ENCODE measurements at places on chromosomes 2 and 18.

DNA sequence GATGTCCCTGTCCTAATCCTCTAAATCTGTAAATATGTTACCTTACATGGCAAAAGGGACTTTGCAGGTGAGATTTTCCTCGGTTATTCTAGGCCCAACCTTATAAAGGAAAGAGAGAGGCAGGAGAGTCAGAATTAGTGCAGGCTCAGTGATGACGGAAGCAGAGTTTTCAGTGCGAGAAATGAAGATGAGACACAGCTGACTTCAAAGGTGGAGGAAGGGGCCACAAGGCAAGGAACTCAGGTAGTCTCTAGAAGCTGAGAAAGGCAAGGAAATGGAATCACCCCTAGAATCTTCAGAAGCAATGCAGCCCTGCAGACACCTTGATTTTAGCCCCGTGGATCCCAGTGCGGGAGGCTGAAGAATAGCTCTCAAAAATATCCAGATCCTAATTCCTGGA lies 7.2 kb upstream of the LCLAT1 start:
- no peak for DNase-seq

DNA sequence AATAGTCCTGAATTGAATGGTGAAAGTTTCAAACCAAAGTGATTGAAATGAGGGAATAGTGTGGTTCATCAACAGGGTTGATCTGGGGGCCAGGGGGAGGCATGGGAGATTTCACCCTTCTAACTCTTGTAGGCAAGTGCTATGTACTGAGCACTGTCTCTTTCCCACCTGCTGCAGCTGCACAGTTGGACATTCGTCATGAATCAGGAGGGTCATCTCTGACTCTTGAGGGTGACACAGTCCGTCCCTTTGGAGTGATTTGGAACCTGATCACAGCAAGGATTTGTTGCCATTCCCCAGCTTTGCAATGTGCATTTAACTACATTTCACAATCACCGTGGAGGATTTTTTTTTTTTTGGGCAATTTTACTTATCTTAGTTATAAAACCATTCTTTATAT lies 224.6 kb downstream of the PHLPP1 start:
- no peak for DNase-seq

DNA sequence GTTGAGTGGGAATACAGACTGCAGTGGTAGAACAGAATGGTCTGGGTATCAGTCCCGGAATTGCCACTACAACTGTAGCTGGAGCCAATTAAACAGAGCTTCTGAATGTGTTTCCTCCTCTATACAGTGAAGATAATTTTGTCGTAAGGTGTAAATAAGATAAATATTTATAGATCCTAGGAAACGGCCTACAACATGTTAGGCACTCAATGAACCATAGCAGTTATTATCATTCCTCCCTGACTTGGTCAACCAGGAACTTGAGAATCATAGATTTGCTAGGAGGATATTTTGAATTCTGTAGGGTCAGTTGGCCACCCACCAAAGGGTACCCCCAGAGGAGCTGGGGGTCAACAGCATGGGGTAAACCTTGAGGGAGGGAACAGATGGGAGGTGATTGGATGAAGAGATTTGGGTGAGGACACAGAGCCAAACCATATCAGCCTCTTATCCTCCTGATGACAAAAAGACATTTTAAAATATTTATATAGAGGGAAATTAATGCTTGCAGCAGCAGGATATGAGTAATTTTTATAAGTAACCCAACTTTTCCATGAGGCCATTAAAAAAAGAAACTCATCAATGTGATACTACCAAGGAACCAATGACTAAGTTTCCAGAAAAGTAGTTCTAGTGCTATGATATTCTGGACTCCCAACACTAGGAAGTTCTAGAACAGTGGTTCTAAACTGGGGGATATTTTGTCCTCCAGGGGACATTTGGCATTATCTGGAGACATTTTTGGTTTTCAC lies 4.0 kb downstream of the DHRS9 start:
- DNase-seq: no peak

GRCh38 chr2:15808204-15808910 lies 132.0 kb upstream of the MYCN start:
- no peak for DNase-seq

DNA sequence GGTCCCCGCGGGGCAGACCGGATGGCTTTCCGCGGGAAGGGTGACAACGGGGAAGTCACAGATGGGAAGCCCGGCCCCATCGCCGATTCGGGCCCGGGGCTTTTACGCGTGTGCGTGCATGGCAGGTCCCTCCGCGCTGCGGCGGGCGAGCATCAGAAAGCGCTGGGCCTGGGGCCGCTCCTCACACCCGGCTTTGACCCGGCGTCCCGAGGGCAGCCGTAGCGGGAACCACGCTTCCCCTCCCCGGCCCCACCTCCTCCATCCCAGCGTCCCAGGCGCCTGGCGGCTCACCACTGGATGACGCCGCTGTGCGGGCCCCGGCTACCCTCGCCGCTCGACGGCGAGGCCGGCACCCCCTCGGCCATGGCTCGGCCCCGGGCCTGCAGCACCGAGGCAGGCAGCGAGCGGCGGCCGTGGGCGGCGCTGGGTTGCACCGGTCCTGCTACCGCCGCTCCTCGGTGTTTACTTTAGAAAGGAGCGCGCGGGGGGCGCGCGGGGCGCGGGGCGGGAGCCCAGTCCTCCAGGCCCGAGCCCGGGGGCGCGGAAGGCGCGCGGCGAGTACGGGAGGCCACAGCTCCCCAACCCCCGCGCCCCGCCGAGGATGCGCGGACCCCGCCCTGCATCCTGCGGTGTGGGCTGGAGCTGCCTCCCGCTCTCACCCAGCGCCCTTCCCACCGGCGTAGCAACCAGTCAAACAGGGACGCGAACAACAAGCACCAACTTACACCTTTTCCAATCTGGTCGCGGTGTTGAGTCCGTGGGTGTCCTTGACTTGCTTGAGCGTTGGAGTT lies 806 bp downstream of the RFX8 start:
- DNase-seq: peak; percentile 5

GRCh38 chr2:197705912-197706838 lies 1.0 kb downstream of the MARS2 start:
- peak; percentile 35 for DNase-seq

DNA sequence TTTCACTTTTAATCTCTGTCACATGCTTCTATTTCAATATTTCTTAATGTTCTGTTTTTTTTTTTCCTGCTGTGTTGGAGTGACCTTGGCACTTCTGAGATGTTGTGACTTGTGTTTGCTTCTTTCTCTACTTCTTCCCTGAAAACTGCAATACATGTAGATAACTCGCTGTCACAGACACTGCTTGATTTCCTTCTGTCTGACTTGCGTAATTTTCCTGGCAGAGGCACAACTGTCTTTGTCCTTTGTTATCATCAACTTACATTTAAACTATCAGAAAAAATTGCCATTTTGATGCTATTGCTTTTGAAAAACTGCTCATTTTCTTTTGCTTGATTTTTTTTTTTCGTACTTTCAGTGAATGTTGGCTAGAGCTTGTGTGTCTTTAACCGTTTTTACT lies 69.0 kb downstream of the BABAM2 start:
- DNase-seq: no peak

GRCh38 chr2:147703171-147703570 lies 141.7 kb upstream of the ACVR2A start:
- DNase-seq: no peak

DNA sequence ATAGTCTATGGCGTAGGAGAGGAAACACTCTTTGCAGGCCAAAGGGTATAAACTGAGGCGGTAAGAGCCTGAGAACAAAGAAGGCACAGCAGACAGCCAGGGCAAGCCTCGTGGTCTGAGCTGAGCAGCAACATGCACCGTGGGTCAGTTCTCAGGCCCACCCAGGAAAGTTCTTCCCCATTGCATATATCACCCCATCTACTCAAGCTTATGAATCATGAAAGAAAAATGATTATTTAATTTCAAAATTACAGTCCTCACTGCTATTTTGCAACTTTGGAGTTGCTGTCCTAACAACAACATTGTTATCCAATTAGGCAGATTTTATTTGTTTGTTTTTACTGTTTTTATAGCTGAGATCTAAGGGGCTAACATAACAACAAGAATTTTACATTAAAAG lies 54.7 kb upstream of the RIOK3 start:
- no peak for DNase-seq

GRCh38 chr2:233412405-233412804 lies 58.1 kb downstream of the DGKD start:
- no peak for DNase-seq

- DNase-seq: no peak
Measured at GRCh38 chr2:132623096-132623839, 46.7 kb downstream of the LYPD1 start.

GRCh38 chr2:162057426-162057825 lies 16.6 kb downstream of the DPP4 start:
- no peak for DNase-seq

GRCh38 chr2:126187668-126188067 lies 468.3 kb upstream of the GYPC start:
- no peak for DNase-seq

DNA sequence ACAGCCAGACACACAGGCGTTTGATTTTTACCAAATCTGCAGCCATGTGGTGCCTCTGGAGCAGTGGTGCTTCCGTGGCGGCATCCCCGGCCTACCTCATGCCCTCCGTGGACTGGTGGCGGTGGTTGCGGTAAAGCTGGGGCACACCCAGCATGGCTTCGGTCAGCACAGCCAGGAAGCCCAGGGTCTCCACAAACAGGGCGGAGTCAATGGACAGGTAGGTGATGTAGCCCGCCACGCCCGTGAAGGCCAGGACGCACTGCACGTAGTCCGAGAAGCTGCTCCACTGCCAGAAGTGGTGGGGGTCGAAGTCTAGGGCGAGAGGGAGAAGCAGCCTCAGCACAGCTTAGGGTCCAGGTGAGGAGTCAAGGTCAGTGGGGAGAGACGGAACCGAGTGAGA lies 32.4 kb downstream of the SLC66A2 start:
- DNase-seq: no peak

DNA sequence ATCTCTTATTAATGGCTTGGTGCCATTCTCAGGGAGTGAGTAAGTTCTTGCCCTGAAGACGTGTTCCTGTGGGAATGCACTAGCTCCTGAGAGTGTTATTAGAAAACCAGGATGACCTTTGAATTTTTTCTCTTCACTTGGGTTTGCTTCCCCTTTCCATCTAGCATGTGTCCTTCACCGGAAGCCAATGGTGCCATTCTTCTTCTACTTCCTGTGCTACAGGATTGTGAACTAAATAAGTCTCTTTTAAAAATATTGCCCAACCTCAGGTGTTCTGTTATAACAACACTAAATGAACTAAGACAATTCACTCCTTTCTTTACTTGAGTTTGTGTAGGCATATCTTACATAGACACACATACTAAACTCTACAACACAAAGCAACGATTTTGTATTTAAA lies 447.0 kb downstream of the SOX11 start:
- DNase-seq: no peak

DNA sequence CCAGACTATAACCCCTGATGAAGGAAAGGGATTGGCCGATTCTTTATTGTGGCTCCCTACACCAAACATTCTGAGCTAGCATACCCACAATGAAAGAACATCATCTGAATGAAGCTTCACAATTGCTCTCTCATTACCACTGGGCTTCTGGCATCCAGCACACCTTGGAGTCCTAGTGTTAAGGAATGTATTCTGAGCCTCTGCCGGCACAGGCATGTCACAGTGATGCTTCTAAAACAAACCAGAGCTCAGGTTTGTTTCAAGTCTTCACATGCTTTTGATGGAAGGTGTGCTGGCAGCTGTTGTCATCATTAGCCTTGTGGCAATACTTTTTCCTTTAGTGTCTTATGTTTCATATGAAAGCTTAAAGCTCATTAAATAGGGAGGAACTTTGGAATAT lies 76.3 kb upstream of the RBBP8 start:
- no peak for DNase-seq

- no peak for DNase-seq
Measured at GRCh38 chr2:201642086-201642578, 1.2 kb downstream of the TMEM237 start.

DNA sequence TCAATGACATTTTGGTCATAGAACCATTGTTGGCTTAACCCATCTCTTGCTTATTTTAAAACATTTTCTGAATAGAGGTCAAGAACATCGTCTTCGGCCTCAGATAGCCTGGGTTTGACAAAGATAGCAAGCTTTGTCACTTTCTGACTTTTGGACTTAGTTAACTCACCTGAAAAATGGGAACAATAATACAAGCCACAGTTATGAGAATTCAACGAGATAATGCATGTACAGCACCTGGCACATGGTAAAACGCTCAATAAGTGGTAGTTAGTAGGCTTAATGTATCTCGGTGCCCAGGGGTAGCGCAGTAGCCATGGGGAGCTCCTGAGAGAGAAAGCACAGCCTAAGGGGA lies 446 bp upstream of the COPS7B start:
- DNase-seq: no peak

- no peak for DNase-seq
Measured at GRCh38 chr18:31329787-31330438, 12.0 kb downstream of the DSG1 start.

DNA sequence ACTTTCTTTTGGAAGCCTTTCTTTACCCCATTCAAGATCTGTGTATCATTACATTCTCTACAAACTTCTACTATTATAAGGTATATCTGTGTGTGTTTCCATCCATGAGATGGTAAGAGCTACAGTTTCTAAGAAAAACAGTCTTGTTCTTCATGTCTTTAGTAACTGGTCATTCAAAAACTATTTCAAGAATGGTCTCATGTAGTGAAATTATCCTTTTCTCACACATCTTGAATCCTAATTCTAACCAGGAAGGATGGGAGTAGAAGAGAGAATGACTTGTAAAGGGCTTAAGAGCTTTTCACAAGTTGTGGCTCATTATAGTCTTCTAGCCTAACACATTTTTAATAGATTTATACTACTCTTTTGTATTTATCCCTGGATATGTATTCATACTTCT lies 47.3 kb downstream of the ROCK1 start:
- DNase-seq: no peak

DNA sequence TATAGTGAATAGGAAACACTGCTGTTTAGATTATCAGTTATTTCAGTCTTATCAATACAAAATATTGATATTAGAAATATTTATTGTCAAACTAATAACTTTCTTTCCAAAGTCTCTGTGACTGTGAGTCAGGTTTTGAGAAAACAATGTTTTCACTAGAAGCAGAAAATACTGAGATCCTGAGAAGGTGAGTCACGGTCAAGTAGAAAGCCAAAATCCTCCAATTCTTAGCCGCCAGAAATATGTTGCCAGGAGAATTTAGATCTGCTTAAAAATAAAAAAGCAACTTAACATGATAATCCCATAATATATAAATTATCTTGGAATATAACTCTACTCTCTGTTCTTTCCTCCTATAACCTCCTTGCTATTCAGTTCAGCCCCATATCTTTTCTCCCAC lies 181.9 kb upstream of the NRXN1 start:
- DNase-seq: no peak

- DNase-seq: peak; percentile 22
Measured at GRCh38 chr18:46155641-46156051, 51.5 kb downstream of the HAUS1 start.

DNA sequence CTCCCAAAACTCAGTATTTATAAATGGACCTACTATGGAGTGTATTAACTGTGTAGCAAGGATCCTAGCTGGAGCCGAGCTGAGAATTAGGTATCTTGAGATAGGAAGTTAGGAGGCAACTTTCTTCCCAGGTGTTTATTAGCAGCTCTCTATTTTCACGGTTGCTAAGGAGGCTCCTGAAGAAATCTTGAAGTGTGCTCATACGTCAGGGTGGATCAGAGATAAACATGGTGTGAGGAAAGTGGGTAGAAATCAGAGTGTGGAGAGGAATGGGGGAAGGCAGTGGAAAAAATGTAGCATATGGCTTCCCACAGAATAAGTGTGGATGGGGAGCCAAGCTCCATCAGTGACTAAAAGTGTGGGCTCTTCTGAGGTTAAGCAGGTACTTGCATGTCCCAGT lies 104.3 kb downstream of the ABCA12 start:
- DNase-seq: no peak

Data from stimulated activated CD4-positive, alpha-beta T cell treated with anti-CD3 and anti-CD28 coated beads, TNF-alpha, amount 100 ng/mL, for 24 hours (primary cell).